ENCODE measurements at places on chromosomes 7 and 10. TPM values are rescaled to one million over a fixed set of nuclear protein-coding genes. Genes with fewer than 3 reads are reported as not detected.

MYL7 gene
- 1.6 TPM for total RNA-seq

ELN gene
- total RNA-seq: 83.3 TPM

C7orf33 gene
- total RNA-seq: not detected

SDHAF3 gene
- total RNA-seq: 12.3 TPM

LIPN gene
- 1.6 TPM for total RNA-seq

DNA sequence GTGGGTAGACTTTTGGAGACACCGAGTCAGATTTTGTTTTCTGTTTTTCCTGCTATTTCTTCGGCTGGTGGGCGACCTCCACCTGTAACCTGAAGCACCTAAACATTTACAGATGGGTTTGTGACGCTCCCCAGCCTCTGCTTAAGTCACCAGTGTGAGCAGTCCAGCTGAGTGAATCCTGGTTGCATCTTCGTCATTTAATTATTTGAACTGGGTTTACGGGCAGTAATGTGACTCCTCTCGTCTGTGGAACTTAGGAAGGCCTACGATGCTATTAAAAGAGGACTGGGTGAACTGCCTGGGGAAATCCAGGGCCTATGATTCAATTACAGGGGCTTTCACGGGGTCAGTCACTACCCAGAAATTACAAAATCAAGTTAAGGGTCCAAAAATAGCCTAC, 52.5 kb downstream of the WNT2 start:
- no peak for DNase-seq

DNA sequence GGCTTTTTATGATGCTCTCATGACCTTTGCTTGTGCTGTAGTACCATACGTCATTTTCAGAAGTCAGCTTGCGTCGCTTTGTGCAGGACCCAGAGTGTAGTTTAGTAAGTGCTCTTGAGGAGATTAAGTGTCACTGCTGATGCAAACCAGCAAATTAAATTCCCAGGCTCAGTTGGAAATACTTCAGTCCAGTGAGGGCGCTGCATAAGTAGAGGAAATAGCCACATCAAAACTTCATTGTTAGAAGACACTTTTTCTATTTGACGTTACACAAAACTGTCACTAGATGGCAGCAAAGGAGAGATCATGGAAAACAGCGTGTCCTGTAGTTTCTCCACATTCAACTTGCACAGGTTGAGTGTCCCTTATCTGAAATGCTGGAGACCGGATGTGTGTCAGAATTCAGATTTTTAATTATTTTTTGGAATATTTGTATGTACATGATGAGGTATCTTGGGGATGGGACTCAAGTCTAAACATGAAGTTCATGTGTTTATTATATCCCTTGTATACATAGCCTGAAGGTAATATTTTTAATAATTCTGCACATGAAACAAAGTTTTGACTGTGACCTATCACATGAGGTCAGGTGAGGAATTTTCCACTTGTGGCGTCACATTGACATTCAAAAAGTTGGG, 7.9 kb downstream of the ZNF22 start:
- no peak for DNase-seq

- DNase-seq: no peak
Measured at GRCh38 chr10:86899132-86899531, 58.3 kb downstream of the MMRN2 start.

DNA sequence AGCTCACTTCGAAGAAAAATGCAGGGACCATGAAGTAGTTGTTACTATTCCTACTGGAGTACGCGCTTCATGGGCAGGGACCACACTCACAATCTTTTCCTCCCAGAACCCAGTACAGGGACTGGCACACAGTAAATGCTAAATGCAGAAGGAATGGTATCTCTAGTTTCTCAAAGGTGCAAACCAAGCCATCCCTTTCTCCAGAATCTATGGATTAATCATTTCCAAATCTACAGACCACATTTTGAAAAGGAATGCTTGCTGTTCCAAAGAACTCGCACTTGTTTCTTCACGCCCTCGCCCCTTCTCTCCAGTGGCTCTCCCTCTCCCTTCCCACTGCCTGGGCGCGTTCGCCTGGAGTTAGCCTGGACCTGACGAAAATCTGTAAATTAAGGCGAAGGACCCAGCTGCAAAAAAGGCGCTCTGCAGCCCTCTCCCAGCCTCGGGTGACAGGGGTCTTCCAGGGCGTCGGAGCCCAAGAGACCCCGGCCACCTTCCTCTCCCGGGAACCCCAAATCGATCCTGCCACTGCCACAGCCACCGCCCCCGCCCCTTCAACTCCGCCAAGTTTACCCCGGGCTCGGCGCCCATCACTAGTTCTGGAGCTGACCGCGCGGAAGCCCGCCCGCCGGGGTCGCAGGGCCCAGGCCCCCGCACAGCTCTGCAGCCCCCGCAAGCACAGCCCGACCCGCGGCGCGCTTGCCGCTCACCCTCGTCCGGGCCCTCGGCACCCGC, 527 bp downstream of the PDIA4 start:
- DNase-seq: no peak

DNA sequence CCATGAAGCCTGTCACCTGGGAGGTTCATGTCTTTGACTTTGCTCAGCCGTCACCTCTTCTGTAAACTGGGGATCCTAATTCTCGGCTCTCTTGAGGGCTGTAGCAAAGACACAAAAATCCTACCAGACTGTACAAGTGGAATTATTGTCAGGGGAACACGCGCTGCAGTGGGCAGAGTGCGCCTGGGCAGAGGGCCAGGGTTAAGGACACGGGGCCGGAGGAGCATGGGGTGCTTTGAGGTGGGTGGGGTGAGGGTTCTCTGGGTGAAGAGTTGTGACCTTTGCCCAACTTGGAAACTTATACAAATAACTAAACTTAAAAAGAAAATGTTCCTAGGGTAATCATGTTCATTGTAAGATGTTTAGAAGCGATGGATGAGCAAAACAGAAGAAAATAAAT, 36.0 kb downstream of the PALD1 start:
- no peak for DNase-seq

- DNase-seq: no peak
Measured at GRCh38 chr10:85645926-85646711, 720.5 kb downstream of the GRID1 start.

- no peak for DNase-seq
Measured at GRCh38 chr10:46025406-46025805, 5.0 kb downstream of the NCOA4 start.

DNA sequence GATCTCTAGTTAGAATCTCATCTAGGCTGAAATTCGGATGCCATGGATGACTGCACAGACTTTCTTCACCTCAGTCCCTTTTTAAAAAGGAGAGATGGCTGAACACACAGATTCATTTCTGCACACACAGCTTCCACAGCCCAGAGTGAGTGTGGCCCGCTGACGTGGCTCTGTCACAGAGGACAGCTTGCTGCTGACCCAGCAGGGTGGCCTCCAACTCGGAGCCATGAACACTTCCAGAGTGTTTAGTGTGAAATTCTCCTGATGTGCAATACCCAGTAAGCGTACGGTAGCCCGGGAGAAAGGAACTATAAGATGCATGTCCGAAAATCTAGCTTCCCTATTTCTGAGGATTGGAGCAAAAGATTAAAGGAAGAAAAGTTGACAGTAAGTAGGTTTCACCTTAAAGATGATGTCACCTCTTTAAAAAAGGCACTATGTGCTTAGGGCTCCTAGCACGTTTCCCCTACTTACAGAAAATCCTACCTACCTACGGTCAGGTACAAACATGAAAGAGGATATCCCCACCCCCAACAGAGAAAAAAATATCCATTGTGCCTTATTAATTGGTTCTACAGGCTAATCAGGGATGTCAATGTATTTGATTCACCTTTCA, 162.2 kb downstream of the RAPGEF5 start:
- DNase-seq: no peak

GRCh38 chr7:46886669-46887374, 695.1 kb downstream of the TNS3 start:
- no peak for DNase-seq

Measured in lower lobe of right lung (tissue), 2 donors.